Stimulated activated CD4-positive, alpha-beta T cell treated with anti-CD3 and anti-CD28 coated beads, Interleukin-1b, Interleukin-23, amount 100 ng/mL, for 24 hours (primary cell): ENCODE measurements at places on chromosomes 12 and 14.

- peak; percentile 9 for DNase-seq
Observed at GRCh38 chr14:64812412-64812811, 67.3 kb downstream of the SPTB start.

DNA sequence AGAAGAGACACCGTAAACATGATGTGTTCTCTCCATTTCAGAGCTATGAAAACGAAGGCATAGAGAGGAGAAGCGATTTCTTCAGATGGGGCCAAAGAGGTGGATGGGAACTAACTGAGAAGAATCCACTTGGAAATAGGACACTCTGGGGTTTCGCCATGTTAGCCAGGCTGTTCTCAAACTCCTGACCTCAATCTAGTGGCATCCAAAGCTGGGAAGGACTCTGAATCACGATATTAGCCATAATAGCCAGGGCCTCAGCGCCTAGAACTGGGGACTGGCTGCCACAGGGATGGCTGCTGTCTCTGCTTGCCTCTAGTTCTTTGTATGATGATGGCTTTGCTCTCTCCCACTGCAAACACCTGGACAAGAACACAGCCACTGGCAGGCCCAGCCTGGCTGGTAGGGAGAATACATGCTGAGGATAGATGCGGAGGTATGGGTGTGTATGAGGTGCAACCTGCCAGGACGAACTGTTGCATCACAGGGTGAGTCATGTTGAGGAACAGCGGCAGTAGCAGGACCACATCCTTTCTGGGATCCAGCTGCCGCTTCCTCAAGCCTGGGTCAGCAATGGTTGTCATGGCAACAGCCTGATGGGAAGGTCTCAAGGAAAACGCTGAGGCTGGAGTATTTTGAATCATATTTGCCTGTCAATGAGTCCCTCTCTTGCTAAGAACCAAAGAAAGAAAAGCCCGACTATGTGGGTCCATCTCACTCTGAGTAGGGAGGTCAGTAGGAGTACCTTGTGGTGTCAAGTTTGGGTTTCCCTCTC is 31.1 kb downstream of the CCDC177 start:
- DNase-seq, result peak; percentile 7

DNA sequence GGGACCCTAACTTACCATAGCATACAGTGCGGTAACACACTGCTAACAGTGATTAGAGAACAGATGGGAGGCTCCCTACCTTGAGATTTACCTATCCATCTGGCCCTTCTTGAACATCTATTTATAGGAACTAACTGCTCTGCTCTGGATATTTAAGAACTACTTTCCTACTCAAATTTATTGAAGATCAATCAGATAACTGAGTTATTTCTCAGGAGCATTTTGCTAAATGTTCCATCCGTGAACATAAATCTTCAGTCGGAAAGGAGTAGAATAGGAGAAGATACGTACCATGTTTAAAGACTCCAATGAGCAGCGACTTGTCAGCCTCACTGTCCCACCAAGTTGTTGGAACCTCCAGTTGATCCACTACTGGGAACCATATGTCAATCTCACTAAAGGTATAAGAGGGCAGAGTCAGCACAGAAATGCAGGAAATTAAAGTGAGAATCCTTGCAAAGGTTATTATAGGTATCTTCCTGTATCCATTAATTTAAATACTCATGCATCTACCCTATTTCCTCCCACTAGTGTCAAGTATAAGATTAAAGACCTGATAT is 15.6 kb upstream of the SUPT16H start:
- DNase-seq, result no peak

DNA sequence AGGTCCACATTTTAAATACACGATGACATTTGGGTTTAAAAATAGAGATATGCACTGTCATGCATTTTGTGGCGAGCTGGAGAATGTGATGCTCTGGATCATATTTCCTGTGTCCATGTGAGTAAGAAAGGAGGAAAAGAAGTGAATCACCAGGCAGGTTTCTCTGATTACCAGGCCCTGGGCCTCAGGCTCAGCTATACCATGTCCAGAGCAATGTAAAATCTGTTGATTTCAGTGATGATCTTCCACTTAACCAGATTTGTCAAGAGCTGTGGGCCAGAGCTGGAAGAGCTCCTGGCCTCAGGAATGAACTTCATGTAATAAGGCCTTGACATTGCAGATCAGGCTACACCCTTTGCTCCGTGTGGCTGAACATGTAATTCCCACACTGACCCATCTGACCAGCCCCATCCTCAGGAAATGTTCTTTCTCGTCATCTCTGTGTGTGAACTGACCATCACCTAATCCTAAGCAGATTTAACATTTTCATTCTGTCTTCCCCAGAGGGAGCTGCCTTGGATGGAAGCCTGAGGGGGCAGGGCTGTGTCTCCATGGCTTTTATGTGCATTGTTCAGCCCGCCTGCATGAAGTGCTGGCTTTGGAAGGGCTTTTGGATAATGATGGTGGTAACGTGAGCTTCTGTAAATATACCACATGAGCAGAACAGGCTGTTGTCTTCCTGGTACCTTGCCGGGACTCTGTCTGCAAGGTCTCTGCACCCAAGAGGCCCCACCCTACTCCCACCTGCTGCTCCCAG is 54.5 kb downstream of the CRACR2A start:
- no peak for DNase-seq

DNA sequence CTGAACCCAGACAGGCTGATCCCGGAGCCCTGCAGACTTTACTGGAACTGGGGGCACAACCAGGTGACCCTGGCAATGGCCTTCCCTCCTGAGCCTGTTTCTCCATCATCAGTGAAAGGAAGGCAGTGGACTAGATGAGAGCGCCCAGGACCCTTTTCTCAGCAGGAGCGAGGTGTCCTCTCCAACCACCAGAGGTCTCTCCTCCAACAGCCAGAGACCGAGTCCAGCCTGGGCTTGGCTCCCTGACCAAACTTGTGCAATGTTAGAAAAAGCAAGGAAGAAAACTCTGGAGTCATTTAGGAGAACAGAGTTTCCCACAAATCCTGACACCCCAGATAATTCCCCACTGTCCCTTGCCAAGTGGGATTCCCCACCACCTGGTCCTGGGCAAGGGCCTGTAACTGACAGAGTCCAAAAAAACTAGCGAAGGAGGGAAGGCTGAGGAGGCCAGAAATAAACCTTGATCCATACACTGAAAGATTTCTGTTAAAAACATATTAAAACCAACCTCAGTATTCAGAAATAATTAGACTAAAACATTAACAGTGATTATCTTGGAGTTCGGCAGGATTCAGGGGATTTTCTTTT is 9.0 kb downstream of the RPS6KL1 start:
- no peak for DNase-seq

DNA sequence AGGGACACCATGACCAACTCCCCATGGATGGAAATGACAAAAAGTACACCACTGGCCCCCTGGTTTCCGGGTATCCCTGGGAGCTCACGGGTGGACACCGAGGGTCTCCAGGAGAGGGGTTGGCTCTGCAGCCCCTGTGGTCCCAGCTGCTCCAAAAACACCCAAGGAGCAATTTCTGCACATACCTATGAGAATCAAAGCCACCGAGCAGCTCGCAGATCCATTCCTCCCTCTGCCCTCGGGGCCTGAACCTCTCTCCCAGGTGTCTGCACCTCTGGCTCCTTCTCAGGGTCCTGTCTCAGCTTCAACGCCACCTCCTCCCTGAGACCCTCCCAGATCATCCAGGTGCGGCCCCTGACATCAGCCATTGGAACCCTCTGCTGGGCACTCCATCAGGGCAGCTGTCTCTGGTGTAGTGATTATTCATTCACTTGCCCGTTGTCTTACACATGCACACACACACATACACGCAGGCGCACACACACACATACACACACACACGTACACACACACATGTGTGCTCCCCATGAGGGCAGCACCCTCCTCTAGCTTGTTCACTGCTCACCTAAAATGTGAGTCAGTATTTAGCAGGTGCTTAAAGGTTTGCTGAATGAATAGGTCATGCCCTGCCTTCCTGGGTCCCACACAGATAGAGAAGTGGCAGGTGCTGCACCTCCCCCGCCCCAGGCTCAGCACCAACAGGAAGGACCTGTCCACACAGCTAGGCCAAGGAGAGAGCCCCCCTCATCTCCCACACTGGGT is 5.9 kb downstream of the RIMBP2 start:
- DNase-seq, result no peak
